ENCODE measurements at places on chromosomes 12 and 14. TPM values are rescaled to one million over a fixed set of nuclear protein-coding genes. Genes with fewer than 3 reads are reported as not detected.

The PSEN1 gene
- 44.3 TPM for total RNA-seq

DNA sequence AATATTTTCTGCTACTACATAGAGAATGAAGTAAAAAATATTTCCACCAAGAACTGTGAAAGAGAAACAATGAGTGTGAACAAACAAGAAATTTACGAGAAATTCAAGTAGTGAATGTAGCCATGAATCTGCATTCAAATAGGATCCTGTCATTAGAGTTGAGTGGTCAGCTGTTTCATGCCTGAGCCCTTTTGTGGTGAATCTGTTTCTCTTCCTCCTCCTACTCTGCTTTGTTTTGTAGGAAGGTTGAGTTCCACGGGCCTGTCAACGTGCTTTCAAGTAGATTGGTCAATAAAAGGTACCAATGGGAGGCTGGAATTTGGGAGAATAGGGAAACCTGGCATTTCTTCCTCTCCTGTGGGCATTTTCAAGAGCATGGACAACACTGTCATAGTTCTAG lies 1749.6 kb upstream of the FLRT2 start:
- no peak for DNase-seq

The SMAGP gene
- 1.7 TPM for total RNA-seq

- DNase-seq, result no peak
These were observed 545 bp downstream of the PPFIA2 start for GRCh38 chr12:81758421-81759189.

The HOXC6 gene
- total RNA-seq, result not detected

The HHIPL1 gene
- not detected for total RNA-seq

- DNase-seq, result no peak
These were observed 25.0 kb downstream of the CFAP54 start for GRCh38 chr12:96514328-96514727.

The LRTM2 gene
- total RNA-seq, result not detected

- DNase-seq, result no peak
These were observed 22.0 kb upstream of the TSPAN9 start for GRCh38 chr12:3055026-3055703.

The LRRC9 gene
- total RNA-seq, result not detected

The SERPINA6 gene
- not detected for total RNA-seq

The KRT85 gene
- total RNA-seq, result not detected

The CCDC92 gene
- total RNA-seq, result 27.9 TPM

- DNase-seq, result no peak
These were observed 122.0 kb upstream of the ATXN7L3B start for GRCh38 chr12:74415633-74416032.

DNA sequence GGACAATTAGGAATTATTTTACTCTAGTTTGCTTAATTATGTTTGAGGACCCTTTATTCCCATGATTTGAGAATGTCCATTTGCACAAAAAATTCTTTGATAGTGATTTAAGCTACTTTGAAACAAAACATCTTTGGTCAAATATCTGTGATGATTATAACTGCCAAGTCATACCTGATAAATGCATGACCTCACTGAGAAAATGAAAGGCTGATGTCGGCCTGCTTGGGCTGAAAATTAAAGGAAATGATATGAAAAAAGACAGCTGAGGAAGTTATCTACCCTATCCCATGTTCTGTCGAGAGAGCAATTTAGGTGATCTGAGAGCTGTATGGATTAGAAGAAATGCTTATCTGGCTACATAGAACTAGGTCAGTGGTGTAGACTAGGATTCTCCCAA lies 43.6 kb downstream of the ATL1 start:
- DNase-seq, result no peak

The PAH gene
- total RNA-seq, result not detected

GRCh38 chr14:42488965-42489364 lies 882.3 kb downstream of the LRFN5 start:
- no peak for DNase-seq

- no peak for DNase-seq
These were observed 395.7 kb upstream of the PDE3A start for GRCh38 chr12:19972325-19973288.

The TAS2R50 gene
- total RNA-seq, result 1.1 TPM

GRCh38 chr12:129196927-129197326 lies 343.6 kb downstream of the GLT1D1 start:
- DNase-seq, result no peak

The ZC2HC1C gene
- total RNA-seq, result 3.3 TPM

GRCh38 chr14:59754256-59754655 lies 116.3 kb downstream of the RTN1 start:
- DNase-seq, result no peak

GRCh38 chr14:93381644-93382043 lies 34.7 kb downstream of the COX8C start:
- DNase-seq, result no peak
